ENCODE measurements at places on chromosomes 7 and 10.

GRCh38 chr7:12721286-12721830 is 33.9 kb downstream of the ARL4A start:
- no peak for DNase-seq

DNA sequence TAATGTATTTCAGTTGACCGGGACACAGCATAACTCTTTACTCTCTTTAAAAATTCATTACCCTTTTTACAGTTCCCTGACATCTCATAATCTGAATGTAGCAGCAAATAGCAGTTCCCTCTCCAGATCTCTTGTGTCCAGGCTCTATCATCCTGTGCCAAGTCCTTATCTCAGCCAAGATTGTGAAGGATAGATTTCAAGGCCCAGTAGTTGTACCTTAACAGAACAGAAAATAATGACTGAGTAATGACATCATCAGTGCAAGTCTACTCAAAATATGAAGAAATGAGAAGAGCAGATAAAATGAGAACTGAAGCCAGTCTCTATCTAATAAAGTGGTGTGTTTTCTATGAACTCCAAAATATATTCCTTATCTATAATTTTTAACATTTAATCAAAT is 92.6 kb downstream of the TFEC start:
- no peak for DNase-seq

DNA sequence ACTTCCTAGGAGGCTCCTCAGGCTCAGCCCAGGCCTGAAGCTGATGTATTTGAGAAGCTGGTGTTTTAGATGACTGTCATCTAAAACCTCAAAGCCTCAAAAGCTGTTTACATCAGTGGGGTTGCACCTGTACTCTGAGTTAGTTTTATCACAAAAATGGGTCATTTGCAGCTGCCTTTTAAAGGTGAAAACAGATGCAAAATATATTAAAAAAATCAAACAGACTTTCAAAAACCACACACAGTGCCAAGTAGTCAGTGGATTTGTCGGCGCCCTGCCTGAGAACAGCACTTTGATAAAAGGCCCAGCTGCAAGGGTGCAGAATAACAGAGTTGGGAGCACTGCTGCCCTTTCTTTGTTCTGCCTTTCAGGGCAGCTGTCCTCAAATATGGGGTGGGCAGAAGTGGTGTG is 103.0 kb downstream of the VOPP1 start:
- DNase-seq: no peak

DNA sequence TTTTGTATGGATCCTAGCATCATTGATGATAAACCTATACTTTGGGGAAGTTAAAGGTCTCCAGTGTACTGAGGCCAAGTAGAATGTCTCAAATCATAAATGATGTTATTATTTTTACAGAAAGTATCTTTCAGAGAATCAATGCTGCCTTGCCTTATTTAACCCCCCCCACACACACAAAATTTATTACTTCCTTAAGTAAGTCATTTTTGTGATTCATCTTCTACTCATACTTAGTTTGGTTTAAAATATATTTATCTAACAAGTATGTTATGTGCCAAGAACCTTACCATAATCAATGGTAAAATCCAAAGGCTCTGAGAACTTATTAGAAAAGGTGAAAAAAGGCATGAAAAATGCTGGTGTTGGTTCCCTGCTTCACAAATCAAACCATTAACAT is 18.8 kb upstream of the CLDN12 start:
- no peak for DNase-seq

- DNase-seq: no peak
Measured at GRCh38 chr10:7438196-7438986, 27.6 kb upstream of the SFMBT2 start.

GRCh38 chr7:81487516-81487915 is 282.3 kb downstream of the HGF start:
- DNase-seq: no peak

DNA sequence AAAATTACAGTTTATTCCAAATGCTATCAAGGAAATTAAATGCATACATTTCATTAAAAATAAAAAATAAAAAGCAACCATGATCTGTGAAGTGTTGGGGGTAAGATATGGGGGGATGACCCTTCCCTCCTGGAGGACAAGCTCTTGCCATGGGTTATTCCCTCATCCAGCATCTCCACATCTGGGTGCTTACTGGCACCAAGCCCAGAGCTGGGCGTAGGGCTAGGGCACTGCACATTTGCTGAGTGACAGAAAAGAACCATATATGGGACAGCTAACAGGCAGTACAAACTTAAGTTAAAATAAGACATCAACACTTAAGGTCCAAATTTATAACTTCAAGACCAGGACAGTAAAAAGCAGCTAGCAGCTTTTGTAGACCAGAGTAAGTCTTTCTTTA is 10.2 kb downstream of the CCDC6 start:
- DNase-seq: no peak

DNA sequence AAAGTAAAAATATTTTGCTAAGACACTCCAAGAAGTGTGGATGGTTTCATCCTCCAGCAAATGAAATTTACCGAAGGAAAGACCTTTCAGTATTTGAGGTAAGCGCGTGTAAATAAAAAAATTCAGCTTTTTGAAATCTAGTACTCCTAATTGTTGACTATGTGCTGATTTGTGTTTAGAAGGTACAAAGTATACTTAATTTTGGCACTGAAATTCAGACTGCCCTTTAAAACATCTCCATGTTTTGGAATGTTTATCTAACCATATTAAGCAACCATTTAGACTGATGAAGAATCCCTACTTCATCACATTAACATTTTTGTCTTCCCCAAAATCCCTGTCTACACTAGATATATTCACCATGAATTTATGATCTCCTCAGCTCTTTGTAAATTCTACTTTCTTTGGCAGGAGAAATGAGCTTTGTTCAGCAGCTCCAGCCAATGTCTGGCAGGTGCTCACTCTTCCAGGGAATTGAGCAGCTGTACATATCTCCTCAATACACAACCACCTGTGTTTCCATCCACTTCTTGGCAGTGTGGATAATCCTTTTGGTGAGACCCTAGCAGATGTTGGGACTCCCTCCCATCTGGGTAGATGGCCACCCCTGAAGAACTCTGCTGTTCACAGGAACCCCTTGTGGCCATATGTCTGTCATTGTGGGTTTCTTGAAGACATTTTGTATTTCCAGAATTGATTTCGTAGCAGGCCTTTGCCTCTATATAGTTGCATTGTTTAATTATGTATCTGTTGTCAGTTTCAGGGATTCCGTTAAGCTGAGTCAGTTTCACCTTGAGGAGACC is 129.4 kb upstream of the SAMD8 start:
- no peak for DNase-seq

Measured in posterior cingulate gyrus (tissue), 11 donors.